ENCODE measurements at places on chromosomes 1 and 21.

- DNase-seq: no peak
Observed at GRCh38 chr1:37120279-37120678, 86.0 kb upstream of the GRIK3 start.

GRCh38 chr1:87556326-87556725, 227.6 kb downstream of the LMO4 start:
- DNase-seq: no peak

- DNase-seq: no peak
Observed at GRCh38 chr1:246772686-246773085, 48.5 kb downstream of the SCCPDH start.

DNA sequence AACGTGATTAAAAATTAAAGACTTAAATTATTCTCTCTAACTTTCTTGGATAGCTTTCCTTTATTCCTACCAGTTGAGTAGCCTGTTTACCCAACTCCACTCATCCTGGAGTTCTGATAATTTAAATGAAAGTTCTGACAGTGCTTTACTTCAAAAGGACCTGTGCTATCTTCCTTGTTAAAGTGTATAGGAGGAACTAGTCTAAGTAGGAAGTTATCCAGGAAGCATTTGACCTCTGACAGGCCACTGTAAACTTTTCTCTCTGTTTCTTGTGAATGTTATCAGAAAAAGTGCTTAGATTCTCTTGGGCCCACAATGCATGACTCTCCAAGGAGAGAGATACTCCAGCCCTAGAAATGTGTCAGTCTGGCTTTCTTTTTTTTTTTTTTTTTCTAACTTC, 9.2 kb downstream of the UAP1 start:
- DNase-seq: no peak

GRCh38 chr21:38777015-38777414, 28.7 kb upstream of the ETS2 start:
- no peak for DNase-seq

Data from urothelium cell line (cell line).